NCI-H524 (cell line): ENCODE measurements at places on chromosomes 1 and 21.
A peak's percentile ranks its signal among the peaks of the same experiment; 100 is the strongest.

DNA sequence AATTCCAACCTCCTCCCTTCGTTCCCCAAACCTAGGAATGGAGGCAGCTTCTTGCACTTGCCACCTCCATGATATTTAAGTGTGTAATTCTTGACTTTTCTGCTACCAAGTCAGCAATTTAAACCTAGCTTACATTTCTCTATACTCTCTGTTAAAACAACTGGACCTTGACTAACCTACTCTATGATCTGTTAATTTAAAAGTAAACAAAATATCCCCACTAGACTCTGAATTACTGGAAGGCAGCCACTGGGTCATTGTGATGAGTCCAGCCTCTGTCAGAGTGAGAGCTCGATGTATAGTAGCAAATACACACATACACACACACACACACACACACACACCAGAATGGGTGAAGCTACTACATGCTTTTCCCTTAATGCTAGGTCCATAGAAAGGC lies 40.0 kb upstream of the DHCR24 start:
- no peak for DNase-seq

GRCh38 chr1:224894915-224895314 lies 34.6 kb upstream of the DNAH14 start:
- peak; percentile 1 for DNase-seq

DNA sequence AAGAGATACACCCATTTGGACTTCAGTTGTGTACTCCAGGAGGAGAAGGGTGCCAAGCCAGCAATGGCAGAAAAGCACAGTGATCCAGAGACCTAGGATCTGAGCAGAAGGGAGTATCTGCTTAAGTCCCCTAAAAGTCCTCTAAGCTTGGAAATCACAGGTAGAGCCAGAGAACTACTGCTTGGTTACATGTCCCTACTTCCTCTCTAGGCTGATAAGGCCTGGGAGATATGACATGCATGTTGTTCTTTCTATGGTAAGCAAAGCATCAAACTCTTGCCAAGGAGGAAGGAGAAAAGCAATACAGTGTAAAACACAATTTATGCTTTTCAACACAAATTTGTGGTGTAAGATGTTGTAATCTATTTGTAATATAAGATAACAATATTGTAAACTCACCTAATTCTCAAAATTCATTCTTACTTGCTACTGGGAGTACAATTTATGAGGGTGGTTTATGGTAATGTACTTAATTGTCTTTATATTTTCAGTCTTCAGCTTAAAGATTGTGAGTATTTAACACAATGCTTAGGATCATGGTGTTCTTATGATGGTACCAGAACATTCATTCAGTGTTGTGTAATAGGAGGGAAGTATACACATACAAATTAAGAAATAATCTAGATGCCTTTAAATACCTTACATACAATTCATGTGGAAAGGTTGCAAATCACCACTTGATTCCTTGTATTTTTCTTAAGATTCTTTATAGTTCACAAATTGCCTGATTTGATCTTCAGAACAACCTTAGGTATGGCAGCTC lies 49.1 kb upstream of the GNG12 start:
- DNase-seq = no peak

DNA sequence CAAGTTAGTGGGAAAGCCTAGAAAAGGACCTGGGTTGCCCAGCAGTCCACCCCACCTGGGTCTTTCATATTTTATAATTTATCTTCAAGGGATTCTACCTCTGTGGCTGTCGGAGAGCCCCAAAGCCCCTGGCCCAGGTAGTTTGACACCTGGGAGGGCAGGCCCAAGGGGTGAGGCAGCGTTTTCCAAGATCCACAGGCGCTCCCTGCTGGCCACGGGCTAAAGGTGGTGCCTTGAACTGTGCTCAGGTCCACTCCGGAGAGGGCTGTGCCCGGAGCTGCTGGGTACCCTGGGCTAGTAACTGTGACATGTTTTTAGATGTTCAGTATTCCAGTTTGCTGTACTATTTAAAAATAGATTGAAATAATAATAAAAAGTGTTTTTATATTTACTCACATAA lies 37.2 kb upstream of the CRNN start:
- DNase-seq = no peak

GRCh38 chr1:58991305-58991704 lies 207.5 kb upstream of the JUN start:
- no peak for DNase-seq

DNA sequence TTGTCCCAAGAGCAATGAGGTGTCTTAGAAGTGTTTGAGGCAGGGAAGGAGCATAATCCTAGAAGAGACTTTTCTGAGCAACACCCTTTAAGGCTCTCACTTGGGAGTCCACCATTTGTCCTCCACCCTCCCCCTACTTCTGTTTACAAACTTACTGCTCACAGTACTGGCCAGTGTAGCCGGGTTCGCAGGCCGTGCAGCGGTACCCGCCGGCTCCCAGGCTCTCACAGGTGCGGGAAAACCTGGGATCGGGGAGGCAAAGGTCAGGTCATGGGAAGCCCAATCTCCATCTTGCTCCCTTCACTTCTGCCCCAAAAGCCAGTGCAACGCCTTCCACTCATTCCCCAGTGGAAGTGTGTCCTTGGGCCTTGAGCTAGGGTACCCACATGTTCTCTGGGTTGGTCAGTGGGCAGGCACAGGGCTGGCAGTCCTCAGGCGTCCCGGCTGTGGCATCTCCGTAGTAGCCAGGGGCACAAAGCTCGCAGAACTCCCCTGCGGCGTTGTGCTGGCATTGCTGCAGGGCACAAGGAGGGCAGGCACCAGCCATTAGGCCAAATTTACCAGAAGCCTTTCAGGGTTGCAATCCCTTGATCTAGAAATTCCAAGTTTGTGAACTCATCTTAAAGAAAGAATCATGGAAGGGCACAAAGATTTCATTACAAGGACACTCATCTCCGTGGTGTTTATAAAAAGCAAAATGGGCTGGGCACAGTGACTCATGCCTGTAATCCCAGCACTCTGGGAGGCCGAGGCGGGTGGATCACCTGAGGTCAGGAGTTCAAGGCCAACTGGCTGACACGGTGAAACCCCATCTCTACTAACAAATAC lies 49.8 kb downstream of the LDLRAD2 start:
- DNase-seq = no peak

DNA sequence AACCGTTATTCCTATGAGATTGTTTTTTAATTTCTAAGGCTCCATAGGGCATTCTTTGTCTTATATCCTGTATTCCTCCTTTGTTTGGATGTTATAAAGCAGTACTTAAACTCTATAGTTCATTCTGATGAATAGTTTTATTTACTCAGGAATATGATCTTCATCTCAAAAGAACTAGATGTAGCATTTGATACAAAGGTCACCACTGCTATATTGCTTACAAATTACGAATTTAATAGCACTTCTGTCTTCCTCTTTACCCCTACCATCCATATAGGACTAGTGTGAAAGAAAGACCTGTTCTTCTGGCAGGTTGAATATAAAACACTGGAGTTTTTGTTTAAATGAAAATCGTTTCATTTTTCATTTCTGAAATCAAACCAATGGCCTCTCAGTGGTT lies 468.1 kb upstream of the CXADR start:
- DNase-seq = no peak
